ENCODE measurements at places on chromosomes 1 and 21. TPM values are rescaled to one million over a fixed set of nuclear protein-coding genes. Genes with fewer than 3 reads are reported as not detected.

The ZNF695 gene
- 0.14 TPM for total RNA-seq

The PTPN7 gene
- 331 TPM for total RNA-seq

The IL10 gene
- 38.4 TPM for total RNA-seq

GRCh38 chr1:156490401-156491032 lies 10.1 kb downstream of the MEF2D start:
- no peak for DNase-seq

DNA sequence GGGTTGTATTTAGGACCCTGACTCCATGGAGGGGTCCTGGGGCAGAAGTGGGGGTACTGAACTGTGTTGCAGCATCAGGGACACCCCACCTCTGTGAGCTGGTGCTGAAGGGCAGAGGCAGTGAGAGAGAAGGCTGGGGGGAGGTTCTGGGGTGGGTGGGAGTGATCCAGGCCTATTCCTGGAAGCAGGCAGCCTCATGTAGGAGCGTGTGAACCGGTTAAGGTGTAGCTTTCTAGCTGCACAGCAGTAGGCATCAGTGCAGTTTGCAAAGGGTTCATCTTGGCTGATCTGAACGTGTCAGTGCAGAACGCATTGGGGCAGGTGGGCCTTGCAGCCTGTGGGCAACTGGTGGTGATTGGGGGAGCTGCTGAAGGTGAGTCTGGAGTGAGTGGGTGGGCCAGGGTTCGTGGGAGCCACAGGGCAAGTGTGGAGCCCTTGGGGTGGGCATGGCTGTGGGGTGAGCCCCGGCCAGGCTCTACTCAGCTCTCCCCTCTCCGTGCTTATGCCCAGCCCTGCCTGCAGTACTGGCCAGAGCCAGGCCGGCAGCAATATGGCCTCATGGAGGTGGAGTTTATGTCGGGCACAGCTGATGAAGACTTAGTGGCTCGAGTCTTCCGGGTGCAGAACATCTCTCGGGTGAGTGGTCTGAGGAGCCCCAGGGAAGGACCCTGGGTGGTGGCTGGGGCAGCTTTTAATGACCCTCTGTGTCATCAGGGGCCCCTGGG lies 86.7 kb downstream of the PTPRU start:
- DNase-seq, result no peak

DNA sequence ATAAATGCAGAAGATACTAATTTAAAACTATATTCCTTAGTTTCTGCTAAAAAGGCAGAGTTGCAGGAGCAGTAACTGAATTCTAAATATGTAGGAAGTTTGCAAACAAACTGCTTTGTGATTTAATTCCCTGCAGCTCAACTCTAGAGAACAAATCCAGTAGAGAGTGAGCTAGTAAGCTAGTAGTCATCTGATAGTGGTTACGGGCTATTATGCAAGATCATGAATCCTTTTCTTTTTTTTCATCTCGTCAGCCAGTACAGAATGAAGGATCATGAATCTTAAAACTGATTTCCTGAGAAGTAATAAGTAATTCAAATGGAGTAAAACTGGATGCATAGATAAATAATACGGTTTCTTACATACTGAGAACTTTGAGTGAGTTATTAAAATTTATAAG lies 3.3 kb downstream of the DPH5 start:
- DNase-seq, result no peak

DNA sequence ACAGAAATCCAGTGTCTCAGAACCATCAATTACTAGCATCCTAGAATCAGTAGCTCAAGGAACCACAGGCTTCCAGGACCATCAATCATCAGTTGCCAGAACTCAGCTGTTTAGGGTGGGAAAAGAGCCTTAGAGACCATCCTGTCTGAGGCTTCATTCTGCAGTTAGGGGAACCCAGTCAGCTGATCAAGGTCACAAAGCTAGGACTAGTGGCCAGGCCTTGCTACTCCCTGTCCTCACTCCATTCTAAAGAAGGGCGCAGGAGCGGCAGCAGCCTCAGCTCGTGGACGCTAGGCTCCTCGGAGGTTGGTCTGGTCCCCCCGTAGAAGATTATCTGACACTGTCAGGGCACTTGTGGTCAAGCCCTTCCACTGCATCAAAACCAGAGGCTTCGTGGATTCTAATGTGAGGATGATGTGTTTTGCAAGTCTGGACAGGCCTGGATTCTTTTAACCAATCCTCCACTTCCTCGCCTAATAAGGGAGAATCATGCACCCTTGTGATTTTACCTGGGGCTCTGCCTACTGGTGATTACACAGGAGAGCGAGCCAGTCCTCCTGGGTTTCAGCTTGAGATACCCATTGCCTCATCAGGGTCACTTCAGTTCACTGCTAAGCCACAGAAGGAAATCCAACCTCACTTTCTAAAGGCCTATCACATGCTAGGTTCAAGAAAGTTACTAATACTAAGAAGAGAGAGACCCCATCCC lies 41.7 kb upstream of the IFFO2 start:
- DNase-seq, result no peak

Measured in activated T-cell treated with anti-CD3 and anti-CD28 coated beads, Interleukin-2, amount 50 U/mL, for 4 hours (primary cell).